ENCODE measurements at places on chromosomes 1 and 21.

- DNase-seq: no peak
Measured at GRCh38 chr1:152739841-152740240, 18.0 kb upstream of the KPRP start.

DNA sequence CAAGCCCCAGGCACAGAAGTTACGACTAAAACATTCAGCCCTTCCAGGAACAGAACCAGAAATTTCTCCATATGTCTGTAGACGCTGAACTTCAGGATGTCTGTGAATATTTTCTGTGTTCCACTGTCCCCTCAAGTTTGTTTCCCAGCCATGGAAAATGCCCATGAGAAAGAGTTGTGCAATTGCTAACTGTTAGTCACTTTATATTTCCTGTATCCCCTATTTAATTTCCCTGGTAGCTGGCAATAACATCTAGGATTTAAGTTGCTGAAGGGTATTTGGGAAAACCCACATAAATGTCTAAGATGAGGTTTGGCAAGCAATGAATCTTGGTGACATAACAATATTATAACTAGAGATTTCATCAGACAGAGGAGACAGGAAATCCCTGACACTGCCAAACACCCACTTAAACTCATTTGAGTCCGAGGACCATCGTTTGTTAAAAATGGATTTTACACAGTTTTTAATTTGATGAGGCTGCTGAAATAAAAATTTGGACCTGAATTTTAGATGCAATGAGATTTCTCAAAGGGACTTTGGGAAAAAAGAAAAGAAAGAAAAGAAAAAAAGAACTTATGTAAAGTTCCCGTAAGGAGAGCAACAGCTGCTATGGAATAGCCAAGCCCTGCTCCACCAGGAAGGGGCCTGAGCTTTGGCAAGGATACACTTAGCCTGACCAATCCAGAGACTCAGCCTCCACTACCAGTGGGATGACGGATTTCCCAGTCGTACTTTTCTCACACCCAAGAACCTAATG lies 21.8 kb upstream of the ERRFI1 start:
- DNase-seq: no peak

DNA sequence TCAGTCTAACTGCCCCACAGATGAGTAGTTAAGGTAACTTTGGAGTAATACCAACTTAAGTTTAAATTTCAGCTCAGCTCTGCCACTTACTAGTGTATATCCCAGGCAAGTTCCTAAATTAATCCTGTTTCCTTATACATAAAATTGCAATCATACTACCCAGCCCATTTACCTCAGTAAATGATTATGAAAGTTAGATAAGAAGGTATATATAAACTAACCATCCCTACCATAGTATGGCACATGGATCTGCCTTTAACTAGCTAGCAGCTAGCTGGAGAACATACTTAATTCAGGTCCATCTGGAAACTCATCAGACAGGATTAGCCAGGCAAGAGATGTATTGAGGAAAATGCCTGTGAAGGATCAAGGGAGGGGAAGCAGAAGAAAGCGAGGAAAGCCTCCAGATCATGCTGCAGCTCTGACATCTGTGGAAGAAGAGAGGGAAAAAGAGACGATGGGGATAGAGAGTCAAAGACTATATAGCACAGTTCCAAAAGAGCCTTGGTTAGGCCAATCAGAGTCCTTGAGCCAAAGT lies 8.0 kb upstream of the JAK1 start:
- DNase-seq: no peak

DNA sequence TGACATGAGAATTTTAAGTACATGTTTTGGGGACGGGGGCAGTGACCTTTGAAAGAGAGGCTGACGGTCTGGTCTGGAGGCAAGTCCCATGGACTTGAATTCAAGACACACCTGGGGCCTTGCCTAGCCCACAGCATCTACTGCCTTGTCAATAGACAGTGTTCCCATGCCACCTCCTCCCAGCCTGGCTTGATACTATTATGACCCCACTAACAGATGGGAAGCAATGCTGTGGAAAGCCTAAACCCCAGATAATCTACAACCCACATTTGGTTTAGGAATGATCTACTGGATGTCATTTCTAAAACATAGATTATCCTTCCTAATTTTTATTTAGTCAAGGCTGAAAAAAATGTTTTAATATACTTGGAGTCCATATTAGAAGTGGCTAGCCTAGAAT lies 17.8 kb upstream of the NFASC start:
- DNase-seq: no peak

DNA sequence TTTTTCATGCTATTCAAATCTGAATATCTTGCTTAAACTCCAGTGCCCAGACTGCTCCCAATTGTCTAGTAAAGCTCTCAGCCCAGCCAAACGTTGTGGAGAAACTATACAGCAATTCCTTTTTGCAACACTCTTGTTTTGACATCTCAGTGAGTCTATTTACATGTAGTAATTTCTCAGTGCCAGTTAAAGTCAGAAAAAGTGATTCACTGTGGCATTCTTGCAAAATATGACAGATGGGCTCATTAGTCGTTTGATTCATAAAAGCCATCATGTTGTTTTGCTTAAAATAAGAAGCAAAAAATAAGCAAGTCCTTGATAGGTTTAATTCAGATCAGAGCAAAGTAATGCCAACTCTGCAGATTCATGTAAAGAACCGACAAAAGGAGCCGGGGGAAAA lies 20.7 kb upstream of the TMPRSS15 start:
- no peak for DNase-seq

DNA sequence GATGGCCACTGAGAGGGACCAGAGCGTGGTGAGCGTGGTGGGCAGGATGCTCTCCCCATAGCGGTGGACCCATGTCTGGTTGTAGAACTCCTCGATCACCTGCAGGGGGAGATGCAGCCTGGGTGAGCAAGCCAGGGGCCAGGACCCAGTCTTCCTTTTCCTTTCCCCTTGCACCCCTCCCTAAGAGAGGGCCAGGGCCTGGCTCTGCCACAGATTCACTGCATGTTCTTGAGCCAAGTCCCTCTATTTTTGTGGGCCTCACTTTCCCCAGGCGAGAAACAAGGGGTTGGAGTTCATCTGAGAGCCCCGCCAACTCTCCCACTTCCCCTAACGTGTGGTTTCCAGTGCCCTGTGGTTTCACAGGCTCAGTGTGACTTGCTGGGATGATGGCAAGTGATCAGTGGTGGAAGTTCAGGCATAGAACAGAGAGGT lies 27.5 kb downstream of the SLC2A1 start:
- DNase-seq: peak; percentile 84

DNA sequence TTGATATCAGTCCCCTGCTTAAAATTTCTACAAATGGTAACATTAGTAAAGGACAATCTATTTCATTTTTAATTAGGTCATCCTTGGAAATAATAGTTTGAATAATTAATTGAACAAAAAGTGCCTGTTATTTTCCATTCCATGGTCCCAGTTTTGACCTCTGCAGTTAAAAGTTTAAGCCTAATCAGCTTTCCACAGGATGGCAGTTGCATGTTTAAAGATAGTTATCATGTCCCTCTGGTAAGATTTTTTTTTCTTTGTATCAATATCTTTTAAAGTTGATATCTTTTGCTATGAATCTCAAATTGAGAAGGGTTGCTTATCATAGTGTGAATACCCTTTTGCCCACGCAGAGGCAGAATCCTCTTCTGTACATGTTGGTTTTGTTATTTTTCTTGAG lies 90.4 kb downstream of the HS2ST1 start:
- no peak for DNase-seq

GRCh38 chr21:14890141-14890540 lies 174.7 kb downstream of the NRIP1 start:
- no peak for DNase-seq

GRCh38 chr1:217249857-217250256 lies 381.0 kb downstream of the GPATCH2 start:
- DNase-seq: no peak

DNA sequence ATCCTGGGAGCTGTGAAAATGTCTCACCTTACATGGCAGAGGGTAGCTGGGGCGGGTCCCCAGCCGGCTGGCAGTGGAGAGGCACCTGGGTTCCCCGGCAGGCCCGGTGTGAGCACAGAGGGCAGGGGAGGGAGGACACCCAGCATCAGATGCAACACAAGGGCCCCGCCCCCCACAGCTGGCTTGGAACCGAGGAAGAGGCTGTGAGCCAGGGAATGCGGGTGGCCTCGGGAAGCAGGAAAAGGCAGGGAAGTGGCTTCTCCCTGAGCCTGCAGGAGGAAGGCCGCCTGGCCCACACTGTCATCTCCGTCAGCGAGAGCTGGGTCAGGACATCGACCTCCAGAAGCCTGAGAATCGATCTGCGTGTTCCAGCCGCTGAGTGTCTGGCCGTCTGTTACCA lies 87.3 kb downstream of the SIK1 start:
- DNase-seq: no peak

DNA sequence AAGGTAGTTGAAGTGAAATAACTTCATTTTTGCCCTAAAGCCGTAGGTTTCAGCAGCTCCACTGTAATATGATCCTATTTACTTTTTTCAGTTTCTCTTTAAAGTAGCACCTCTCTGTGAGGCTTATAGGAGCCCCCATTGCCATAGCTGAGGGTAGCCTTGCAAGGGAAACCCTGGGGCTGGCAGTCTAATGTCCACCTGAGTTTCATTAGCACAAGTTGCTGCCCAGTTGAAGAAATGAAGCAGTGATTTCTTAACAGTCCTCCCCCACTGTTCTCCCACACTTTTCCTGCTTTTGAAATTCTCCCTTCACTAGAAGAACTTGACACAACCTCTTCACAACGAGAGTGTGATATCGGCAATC lies 1.5 kb downstream of the HMCN1 start:
- no peak for DNase-seq

DNA sequence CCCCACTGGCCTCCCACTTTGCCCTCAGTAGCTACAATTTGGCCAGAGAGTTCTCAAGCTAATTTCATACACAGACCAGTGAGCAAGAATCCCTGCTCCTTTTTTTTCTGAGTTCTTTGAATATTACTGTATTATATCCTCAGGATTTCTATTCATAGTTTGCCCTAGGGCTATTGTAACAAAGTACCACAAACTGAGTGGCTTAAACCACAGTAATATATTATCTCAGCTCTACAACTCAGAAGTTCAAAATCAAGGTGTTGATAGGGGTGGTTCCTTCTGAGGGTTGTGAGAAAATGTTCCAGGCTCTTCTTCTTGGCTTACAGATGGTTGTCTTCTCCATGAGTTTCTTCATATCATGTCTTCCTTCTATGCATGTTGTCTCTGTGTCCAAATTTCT lies 289.4 kb upstream of the ESRRG start:
- no peak for DNase-seq

DNA sequence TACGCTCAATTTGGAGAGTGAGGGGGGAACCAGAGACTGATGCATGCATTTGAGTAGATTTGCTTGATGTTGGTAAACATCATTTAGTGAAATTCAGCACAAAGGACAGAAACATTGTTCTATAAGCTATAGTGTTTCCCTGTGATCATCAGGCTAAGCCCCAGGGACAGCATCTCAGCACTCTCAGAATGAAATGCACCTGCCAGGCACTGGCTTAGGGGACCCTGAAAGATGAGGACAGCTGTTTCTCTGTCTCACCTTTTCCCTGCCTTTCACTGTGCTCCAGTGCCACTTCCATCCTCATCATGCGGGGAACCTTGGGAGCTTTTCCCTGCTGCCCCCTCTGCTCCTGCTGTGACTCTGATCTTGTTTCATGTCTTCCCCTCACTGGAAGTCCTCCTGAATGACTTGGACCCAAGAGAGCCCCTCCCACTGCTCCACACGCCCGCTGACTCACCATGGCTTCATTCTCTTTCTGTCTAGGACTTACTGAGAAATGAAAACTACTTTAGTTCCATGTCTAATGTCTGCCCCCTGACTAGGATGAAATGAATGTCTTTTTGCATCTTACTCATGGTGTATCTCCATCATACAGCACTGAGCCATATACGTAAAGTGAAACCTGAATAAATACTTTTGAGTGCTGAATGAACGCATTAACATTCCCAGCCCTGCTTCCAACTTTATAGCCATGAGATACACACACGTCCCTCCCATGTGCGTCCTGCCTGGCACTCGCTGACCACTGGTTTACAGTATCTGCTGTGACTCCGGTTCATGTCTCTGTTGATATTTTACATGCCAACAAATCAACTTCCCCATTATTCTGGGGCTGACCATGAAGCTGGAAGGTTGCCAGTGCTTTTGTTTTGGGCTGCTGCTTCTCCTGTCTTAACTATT lies 182.0 kb downstream of the PCP4 start:
- DNase-seq: no peak

DNA sequence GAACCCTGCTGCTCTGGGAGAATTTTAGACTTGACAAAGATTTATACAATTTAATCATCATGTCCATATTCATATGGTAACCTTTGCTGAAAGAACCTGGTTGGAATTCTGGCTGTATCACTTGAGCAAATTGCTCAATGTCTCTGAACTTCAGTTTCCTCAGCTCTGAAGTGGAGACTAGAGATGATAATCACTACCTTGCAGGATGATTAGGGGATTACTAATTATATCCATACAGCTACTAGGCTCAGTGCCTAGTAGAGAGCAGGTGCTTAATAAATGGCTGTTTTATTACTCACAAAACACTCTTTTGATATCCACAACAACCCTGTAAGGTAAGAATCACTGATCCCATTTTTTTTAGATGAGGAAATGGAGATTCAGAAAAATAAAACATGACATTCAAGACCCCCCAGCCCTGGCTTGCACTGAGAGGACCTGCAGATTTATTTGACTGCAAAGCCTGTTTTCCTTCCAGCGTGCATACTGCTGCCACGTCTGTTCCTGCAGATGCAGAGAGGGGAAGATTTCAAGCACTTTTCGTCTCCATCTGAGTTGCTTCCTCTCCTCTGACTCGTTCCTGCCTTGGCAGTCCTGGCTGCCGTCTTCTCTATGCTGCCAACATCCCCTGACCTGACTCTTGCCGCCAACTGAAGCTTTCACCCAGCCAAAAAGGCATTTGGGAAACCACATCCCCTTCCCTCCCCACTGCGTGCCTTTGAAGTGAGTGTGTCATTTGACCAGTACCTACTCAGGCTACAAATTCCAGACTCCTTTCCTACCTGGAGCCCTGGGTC lies 203.0 kb downstream of the PLPP3 start:
- DNase-seq: peak; percentile 34

DNA sequence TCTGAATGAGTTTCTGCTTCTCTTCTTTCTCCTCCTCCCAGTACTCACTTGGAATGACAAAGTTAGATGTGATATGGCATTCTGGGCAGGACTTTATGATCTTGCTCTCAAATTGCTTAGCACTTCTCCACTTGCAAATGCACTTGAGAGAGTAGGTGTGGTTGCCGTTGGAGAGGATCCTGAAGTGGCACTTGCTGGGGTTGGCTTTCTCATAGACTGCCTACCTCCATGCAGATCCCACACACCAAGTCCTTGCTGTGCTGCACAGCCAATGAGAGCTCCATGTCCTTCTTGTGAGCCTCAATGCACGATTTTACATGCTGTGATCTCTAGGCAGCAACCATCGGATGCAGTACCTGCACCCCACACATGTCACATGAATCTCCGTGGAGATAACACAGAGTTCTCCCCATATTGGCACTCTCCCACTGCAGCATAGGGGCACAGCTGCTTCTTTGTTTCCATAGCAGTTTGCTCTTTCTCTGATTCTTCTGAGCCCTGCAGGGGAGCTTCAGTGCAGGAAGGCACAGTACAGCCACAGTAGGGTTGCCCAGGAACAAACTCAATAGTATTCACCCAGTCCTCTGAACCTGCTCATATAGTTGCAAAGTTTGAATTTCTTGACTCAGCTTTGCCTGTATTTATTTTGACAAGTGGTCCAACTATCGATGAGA lies 45.2 kb downstream of the ZNF691 start:
- DNase-seq: no peak

- no peak for DNase-seq
Measured at GRCh38 chr1:215276582-215276981, 194.0 kb downstream of the KCNK2 start.

All from 8988T (cell line).